SIG-M5 (cell line): ENCODE measurements at places on chromosomes 3 and 15.

DNA sequence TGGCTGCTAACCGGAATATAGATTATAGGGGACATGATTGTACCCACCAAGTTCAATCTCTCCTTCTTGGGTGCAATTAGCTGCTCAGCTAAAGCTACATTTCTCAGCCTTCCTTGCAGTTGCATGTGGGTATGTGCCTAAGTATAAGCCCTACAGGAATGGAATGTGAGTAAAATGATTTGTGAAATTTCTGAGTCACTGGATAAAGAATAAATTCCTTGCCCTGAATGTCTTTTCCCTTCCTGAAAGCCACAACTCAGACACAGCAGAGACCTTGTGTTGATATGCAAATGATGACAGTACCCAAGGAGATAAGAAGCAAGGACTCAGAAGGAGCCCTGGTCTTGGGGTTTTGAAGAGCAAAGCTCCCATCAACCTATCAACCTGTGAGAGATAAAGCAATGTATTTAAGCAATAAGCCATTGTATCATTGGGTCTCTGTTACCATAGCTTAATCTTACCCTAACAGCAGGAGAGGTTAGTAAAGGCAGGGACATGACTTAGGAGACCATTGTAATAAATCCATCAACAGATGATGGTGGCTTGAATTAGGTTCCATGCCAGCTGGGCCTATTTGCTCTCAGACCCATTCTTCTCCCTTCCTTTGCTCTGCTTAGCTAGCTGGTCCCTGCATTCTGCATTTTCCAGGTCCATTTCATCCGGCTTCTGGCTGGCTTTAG lies 25.6 kb upstream of the ZNF280D start:
- no peak for DNase-seq

- DNase-seq = no peak
Observed at GRCh38 chr3:140442621-140443020, 235.2 kb upstream of the TRIM42 start.

- DNase-seq = no peak
Observed at GRCh38 chr3:14627815-14628214, 23.7 kb upstream of the CCDC174 start.

GRCh38 chr3:50493086-50493485 lies 10.3 kb downstream of the CACNA2D2 start:
- no peak for DNase-seq

GRCh38 chr3:46168583-46169345 lies 39.3 kb downstream of the CCR1 start:
- no peak for DNase-seq

- no peak for DNase-seq
Observed at GRCh38 chr15:83066034-83066733, 868 bp downstream of the BTBD1 start.
